ENCODE measurements at places on chromosomes 7 and 10.
A peak's percentile ranks its signal among the peaks of the same experiment; 100 is the strongest.

DNA sequence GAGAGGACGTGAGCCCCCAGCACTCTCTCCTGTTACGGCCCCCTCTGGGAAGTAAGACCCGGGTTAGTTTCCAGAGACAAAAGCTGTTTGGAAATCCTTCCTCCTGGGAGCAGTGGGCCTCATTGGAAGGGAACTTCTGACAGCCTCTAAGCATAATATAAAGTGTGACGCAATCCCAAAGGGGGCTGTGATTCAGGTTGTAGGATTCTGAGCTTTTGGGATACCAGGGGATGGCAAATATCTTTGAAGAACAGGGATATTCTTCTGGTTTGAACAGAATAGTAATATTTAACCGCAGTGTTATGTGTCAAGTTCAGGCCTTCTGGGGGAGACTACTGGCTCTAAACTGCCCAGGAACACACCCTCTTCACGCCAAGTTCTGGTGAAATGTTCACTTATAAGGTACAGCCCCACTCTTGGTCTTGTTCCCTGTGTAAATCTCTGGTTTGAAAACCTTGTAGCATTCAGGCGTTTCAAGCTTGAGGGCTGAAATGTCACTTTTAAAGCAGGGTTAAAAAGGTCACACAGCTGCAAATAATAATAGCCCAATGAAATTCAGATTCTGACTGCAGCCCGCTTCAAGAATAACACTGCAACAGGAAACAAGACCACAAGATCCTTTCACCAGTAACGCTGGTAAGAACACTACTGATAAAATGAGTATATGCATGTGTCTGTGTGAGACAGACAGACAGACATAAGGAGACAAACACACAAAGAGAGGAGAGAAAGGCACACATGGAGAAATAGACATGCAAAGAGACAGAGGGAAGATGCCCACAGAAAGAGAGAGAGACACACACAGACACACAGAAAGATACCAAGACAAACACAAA lies 69.0 kb downstream of the CREB5 start:
- DNase-seq: no peak

DNA sequence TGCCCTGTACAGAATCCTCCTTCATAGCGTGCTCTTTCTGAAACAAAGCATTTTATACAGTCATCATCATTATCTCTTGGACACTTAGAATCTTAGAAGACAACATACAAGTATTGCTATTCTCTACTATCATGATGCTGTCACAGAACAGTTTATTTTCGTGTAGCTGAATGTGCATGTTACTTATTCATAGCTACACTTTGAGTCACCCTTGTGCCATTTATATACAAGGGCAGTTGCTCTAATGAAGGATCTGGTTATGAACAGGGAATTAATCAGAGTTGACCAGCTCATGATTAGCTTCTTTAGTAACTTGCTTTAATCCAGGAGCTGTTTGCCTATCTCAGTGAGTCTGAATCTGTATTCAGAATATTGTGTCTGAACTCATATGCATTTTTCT lies 11.2 kb downstream of the CASP2 start:
- DNase-seq: no peak

- no peak for DNase-seq
Observed at GRCh38 chr7:121180436-121181063, 148.2 kb upstream of the WNT16 start.

DNA sequence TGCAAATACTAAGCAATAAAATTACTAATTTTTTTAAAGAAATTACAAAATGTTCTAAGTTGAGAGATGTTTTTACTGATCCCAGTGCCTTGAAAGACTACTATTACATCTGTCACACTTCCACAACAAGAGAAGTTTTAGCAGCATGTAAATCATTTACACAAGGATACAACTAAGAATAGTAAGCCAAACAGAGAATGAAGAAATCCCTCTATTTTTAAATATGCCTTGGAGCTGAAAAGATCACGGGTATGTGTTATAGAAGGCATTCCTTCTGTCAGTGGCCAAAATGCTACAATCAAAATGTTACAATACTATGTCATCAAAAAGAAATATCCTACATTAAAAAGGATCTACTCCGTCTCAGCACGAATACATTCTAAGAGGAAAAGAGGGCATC lies 52.6 kb downstream of the LARP4B start:
- no peak for DNase-seq

DNA sequence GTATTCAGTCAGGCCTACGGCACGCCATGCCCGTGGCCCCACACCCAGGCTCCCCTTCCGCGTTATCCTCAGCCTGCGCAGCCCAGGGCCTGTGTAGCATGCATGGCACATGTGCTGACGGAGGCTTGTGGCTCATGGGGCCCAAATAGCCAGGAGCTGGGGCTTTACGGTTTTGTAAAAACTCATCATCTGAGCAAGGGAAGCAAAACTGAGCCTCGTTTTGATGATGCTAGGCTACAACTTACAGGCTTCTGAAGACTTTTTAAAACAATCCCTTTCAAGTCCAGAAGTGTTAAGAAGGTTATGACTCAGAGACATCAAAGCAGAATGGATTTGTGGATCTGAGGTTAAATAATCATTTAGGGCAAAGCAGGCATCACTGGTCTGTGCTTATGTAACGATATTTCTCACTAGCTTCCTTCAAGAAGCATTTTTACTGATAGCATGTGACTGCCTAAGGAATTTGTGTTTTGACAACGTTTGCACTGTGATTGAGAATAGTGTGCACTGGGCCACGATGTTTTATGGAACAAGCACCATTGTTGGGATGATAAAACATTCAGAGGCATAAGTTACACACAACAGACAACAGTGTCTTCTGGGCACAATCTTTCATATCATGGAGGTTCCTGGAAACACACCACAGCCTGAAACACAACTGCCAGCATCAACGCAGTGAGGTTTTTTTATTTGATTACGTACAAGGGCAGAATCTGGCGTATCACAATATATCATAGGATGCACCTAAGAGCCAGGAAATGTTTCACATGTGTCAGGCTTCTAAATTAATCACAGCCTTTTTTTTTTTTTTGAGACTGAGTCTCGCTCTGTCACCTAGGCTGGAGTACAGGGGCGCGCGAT lies 274.3 kb downstream of the CCDC3 start:
- DNase-seq: peak; percentile 48

GRCh38 chr7:123022576-123022975 lies 27.1 kb upstream of the TAS2R16 start:
- DNase-seq: no peak

DNA sequence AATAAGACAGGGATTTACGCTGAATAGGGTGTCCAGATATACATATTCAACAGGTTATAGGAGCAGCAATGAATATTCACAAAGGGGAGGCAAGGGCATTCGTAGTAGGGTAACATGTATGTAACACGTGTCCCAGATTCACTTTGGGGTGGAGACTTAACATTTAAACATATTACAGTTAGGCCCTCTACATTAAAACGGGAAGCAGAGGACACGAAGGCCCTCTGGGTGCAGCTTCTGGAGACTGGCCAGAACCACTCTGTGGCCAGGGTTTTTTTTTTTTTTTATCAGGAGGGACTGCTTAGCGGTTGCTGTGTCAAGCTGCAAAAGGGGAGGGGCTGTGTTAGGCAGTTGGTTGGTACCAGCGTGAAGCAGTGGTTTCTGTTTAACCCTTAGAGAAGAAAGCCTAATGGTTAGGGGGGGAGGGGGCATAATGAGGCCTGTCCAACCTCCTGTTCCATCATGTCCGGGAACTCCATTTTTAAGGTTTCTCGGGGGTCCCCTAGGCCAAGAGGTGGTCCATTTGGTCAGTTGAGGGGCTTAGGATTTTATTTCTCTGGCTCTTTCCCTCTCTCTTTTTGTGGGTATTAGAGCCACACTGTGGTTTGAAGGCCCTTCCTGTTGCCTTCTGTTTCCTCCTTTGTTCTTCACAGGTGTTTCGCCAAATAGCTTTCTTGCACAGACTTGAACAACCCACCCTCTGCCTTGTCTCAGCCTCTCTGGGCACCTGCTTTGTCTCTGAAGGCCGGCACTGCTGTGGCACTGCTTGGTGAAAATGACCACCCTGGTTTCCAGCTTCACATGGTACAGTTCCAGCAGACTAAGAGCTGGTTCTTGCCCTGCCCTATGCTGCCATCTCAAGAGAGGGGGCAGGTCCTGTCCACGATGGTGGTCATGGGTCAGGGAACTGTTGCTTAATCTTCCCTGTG lies 26.4 kb downstream of the PRF1 start:
- peak; percentile 38 for DNase-seq

Data from RCC 7860 (cell line).